ENCODE measurements at places on chromosomes 7 and 10.
A peak's percentile ranks its signal among the peaks of the same experiment; 100 is the strongest.

GRCh38 chr7:64868499-64868898 is 34.6 kb upstream of the ZNF273 start:
- DNase-seq, result no peak

DNA sequence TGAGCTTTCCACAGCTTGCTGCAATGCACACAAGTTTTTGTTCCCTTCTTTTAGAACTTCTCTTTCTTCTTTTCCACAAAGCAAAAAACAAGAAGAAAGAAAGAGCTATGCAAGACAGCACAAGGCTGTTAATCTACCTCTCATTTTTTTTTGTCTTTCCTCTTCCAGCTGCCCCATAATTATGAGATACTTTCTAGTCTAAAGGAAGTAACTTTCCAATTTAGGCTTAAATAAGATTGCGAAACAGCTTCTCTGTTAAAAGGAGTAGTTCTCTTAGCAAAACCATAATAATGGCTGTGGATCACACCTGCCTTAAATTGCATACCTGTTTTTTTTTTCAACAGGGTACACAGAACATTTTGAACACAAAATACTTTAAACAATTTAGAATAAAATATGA is 56.0 kb downstream of the NDUFB2 start:
- DNase-seq, result no peak

DNA sequence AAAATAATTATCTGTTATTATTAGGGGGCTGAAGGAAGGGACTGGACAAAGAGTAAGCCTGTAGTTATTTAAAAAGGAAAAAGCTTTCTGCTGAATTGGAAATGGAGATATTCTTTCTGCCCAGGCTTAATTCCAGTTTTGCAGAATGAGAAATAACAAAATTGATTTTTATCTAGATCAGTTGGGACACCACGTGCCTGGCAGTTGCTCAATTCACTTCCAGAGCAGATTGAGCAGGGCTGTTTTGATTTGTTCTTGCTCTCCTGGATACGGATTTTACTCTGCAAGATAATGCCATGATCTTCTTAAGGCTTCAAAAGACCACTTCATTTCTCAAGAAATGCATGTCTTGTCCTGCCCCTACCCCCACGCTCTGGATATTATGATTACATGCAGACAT is 524.3 kb downstream of the TCERG1L start:
- DNase-seq, result no peak

DNA sequence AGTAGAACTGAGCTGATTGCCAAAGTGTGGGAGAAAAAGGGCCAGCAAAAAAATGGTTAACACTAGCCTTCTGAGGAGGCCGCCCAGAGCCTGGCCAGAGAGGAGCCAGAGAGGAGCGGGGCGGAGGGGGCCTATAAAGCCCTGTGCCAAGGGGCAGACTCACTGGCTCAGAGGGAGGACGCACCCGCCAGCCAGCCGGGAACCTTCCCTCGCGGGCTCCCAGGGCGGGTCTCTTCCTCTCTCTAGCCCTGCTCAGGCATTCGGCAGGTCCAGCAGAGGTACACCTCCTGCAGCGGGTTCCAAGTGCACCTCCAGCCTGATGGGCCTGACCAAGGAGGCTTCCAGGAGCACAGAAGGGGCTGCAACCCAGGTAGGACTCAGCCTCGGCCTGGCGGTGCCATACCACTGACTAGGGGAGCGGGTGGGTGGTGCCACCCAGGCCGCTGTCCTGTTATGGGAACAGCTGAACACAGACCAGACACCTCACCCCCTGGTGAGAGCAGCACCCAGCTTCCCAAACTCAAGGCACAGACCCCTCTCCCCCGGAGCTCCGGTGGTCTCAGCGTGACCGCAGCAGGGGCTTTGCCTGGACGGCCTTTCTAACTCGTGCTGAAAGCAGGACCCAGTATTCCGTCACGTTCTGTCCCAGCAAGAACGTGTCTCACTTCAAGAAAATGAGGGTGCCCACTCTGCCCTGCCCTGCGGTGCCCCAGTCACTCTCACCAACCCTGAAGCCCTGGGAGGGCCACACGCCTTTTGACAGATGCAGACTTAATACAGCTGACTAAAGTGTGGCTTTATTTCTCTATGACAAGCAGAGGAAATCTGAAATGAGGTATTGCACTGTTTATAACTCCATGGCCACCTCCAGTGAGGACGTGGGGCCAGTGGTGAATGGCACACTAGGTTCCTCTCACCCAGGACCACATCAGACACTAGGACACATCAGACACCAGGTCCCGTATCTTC is at the start of gene GPER1:
Gene GPER1, plus strand, starts transcription at position 162 of the 969 bp plus-strand sequence. CDS start 3,616 bp downstream, outside the sequence.
- peak; percentile 35 for DNase-seq

DNA sequence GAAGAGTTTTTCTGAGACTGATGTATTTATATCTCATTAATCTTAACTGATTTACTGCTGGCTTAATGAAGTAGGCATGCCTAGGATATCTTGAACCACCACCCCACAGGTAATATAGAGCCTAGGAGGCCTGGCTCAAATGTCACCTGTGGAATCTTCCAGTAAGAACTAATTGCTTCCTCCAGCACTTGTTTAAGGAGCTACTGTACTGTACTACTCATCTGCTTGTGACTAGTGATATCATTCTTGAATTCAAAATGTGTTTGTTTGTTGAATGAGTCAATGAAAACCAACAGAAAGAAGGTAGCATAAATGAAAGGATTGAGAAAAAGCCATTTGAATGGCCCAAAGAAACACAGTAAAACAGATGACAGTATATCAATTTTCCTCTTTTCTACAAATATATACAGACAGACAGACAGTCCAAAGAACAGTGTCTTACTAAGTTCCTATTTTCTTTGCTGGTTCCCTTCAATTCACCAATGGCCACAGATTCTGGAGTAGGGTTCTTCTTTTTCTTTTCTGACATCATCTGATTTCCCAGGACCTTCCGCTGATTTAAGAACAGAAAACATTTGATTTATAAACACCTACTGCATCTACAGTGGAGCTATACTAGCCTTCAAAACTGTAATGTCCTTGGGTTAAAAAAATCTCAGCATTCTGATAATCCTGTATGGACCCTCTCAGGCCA is 43.7 kb upstream of the SLIT1 start:
- DNase-seq, result no peak

- DNase-seq, result no peak
These were observed 89.2 kb upstream of the CAPZA2 start for GRCh38 chr7:116772926-116773749.

- DNase-seq, result no peak
These were observed 484.0 kb downstream of the DNAJB6 start for GRCh38 chr7:157820796-157821195.

- DNase-seq, result no peak
These were observed 103.4 kb upstream of the SEMA3D start for GRCh38 chr7:85290269-85290668.
